ENCODE measurements at places on chromosomes 7 and 10.

DNA sequence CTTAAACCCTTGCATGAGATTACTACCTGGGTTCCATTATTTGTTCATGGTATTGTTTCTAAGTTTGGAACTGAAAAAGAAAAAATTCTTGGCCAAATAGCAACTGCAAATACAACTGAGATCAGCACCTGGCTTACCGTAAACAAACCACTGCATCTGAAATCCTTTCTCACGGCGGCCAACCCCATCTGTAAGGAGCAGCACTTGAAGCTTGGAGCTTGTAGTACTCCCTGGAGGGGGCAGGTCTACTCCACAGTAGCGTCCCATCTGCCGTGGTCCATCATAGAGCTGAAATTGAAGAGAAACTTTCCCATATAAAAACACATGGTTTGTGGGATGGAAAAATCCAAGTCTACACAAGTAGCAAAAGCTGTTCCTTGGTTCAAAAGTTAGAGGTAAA is 109.9 kb downstream of the CUBN start:
- no peak for DNase-seq

GRCh38 chr10:62075912-62076311 is 174.4 kb downstream of the ARID5B start:
- no peak for DNase-seq

DNA sequence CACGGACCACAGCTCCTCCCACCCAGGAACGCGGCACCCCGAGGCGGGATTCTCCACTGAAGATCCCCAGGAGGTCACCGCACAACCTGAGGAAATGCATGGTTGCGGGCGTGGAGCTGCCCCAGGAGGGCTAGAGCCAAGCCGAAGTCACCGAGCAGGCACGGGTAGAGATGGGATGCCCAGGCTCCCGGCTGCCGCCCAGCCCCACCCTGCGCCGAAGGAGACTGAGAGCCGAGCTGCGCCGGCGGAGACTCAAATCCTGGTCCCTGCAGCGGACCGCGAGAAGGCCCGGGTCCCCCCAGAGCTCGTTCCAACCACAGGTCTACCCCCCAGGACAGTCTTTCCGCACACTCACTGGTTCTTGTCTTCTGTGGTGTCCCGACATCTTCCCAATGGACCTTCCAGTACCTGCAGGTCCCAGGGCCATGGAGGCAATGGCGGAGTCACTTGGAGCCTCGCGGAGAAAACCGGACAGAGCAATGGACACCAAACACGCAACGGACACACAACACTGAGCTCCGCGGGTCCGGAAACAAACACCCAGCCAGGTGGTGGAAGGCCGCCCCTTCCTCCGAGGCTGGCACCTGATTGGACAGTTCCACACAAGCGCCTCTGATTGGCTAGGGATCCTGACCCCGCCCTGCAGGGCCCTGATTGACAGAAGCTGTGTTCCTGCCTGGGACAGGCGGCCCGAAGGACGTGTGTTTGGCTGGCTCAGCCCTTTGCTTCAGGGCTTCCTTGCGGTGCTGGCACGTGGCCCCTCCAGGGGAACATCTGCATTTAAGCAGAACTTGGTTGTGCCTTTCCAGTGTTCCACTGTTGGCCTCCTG is 331.9 kb upstream of the NUPR2 start:
- no peak for DNase-seq

DNA sequence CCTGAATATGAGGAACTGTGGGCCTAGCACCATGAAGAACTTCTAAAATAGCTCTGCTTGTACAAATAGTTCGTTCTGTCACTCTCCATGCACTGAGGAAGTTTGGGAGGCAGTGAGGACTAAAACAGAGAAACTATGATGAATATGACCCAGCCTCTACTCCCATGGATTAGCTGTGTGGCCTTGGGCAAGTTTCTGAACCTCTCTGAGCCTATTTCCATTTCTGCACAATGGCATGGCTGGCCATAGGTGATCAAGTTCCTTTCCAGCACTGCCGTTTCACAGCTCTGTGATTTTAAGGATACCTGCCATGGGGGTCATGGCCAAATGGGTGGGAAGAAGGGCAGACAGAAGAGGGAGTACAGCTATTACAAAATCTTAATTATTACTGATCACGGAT is 57.6 kb downstream of the SORBS1 start:
- no peak for DNase-seq

DNA sequence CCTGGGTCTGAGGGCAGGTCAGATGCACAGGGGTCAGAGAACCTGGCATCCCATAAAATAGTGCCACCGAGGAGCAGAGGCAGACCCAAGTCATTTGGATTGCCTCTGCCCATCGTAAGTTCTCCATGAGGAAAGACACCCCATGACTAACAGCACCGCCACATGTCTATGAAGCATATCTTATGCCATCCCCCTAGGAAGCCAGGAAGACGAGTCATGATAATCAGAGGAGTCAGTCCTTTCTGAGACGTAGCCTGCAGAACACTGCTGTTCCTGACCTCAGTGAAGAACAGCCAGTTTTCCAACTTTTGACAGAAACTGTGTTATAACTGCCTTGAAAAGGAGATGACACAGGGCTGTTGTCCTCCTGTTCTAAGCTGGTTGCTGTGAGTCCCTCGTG is 51.2 kb downstream of the INSYN2A start:
- no peak for DNase-seq

DNA sequence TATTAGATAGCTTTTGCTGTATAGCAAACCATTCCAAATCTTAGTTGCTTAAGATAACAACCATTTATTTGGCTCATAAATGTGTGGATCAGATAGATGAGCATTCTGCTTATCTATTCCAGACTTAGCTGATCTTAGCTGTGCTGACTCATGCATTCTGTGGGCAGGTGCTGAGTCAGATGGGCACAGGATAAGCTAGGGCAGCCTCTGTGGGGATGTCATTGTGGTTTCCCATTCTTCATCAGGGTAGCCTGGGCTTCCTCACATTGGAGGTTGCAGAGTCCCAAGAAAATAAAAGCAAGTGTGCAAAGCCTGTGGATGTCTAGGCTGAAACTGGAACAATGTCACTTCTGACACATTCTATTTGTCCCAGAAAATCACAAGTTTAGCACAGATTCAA is 917.0 kb downstream of the TYW1 start:
- DNase-seq = no peak

DNA sequence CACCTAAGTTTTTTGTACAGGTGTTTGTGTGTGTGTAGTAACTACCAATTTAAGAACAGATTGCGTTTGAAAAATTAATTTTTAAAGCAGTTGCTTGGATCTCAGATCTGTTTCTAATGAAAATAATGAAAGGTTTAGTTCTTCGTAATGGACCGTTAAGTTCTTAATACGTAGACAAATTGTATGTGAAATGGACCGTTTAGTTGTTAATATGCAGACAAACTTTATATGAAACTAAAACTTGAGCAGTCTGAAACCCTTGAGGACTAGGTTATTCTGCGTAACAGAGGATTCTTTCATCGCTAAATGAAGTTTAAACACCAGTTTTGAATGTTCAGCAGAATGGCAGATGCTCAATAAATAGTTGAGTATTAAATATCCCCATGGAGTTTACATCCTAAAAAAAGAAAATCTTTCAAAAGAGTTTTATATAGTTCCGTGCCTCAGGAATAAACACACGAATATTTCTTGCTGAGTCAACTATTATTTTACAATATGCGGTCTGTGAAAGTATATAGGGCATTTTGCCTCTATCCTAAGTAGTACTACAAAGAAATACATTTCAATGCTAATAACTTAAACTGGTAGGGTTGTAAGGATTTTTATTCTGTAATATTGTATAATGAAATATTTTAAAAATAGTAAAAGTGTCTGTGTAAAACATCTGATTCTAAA is 1.2 kb downstream of the DBF4 start:
- DNase-seq = no peak

DNA sequence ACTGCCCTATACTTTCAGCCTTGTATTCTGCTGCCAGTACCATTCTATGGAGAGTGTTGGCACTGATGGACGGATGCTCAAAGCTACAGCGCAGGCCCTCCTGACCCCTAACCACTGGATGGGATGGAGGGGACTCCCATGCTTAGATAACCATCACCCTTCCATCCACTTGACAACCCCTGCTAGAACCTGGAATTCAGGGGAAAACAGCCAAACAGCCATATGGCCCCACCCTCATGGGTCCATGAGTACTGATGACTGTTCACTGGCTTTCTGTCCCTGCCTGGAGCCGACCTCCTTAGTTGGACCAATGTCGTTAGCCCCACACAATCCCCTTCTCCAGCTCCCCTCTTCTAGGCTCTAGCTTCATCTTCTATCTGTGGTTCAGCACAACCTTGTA is 16.2 kb downstream of the DUSP5 start:
- DNase-seq = no peak

DNA sequence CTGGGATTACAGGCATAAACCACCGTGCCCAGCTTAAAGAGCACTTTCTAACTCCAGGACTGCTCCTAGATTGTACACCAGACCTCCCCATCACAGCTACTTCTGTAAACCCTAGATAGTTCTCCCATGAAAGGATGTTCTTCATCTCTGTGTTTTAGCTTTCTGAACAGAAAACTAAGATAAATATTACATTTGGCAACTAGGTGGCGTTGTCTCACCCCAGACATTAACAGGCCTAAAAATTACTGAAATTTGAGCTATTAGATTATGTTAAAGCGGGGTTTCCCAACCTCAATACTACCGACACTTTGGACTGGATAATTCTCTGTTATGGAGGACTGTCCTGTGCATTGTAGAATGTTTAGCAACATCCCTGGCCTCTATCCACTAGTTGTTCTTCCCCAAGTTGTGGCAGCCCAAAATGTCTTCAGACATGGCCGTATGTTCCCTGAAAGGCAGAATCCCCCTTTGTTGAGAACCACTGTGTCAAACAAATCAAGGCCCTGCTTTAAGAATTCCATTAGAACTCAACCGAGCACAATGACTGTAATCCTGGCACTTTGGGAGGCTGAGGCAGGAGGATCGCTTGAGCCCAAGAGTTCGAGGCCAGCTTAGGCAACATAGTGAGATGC is 19.1 kb downstream of the ATOH7 start:
- DNase-seq = no peak

GRCh38 chr10:12241810-12242529 is 46.0 kb downstream of the CDC123 start:
- DNase-seq = no peak

DNA sequence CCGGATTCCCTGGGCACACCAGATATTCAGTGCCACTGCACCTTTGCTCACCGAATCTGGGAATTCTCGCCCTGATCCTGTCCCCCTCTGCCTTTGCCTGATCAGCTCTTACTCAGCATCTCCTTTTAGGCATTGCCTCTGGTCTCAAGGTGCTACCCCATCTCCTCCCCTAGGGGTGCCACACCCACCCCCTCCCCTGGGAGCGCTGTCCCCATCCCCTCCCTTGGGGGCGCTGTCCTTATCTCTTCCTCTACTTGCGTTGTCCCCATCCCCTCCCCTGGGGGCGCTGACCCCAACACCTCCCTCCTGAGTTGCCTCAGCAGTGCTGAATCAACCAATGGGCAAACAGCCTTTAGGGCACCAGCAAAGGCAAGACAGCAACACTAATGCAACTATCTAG is 686.9 kb upstream of the FOXK1 start:
- no peak for DNase-seq

DNA sequence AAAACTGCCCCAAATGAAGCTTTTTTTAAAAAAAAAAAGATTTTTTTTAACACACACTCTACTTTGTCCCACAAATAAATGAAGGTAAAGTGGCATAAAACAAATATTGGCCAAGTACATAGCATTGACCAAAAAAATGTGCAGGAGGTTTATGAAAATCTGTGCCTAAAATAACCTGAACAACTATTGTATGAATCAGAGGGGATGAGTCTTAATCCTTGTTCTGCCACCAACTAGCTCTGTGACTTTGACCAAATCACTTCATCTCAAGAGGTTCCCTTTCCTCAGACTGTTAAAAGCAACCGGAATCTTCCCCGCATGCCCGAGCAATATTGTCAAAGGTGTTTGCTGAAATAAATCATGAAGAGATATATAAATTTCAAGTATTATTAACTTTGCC is 150.4 kb upstream of the NEBL start:
- DNase-seq = no peak

- DNase-seq = peak; percentile 35
Measured at GRCh38 chr10:73998623-73998928, 660 bp downstream of the VCL start.

- no peak for DNase-seq
Measured at GRCh38 chr10:1102831-1103230, 46.6 kb downstream of the WDR37 start.
